ENCODE measurements at places on chromosomes 7 and 10.

DNA sequence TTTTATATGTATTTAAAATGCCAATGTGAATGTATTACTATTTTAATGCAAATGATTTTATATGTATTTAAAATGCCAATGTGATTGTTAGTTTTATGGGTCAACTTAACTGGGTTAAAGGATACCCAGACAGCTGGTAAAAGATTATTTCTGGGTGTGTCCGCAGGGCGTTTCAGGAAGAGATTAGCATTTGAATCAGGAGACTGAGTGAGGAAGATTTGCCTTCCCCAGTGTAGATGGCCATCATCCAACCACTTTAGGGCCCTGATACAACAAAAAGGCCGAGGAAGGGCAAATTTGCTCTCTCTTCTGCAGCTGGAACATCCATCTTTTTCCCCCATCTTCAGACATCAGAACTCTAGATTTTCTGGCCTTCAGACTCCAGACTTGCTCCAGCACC lies 116.2 kb downstream of the BAMBI start:
- no peak for DNase-seq

DNA sequence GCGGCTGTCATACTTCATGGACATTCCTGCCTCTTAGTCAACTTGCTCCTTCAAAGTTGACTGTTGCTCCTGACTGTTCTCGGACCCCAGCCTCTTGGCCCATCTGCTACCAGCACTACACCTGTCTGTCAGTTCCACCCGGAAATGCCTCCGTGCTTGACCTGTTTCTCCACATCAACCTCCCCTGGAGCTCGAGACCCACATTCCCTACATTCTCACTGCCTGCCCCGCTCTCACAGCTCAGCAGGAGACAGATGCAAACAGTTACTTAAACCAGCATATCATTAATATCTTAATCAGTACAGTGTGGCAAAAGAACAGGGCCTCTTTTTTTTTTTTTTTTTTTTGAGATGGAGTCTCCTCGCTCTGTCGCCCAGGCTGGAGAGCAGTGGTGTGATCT lies 174.3 kb downstream of the NRP1 start:
- DNase-seq: no peak

- DNase-seq: no peak
Observed at GRCh38 chr10:25083546-25084111, 67.2 kb downstream of the THNSL1 start.

GRCh38 chr10:53403688-53404087 lies 631.1 kb upstream of the MBL2 start:
- DNase-seq: peak; percentile 68

- no peak for DNase-seq
Observed at GRCh38 chr7:826230-826917, 5.9 kb upstream of the SUN1 start.

GRCh38 chr7:75639071-75639885 lies 99.5 kb downstream of the HIP1 start:
- peak; percentile 90 for DNase-seq

DNA sequence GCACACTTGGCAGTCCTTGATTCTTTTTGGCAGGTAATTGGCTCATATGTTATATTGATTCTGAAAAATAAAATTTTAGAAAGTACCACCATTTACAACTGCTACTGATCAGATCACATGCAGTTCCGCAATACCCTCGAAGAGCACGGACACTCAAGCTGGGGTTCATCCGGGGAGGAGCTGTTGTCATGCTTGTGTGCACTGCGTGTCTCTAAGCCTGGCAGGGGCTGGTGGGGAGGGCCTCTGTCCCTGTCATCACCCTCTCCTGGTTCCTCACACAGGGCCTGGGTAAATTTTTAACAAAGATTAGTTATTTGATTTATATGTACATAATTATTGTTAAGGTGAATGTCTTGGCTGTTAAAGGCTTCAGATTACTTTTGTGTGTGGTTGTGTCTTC lies 45.2 kb downstream of the TRRAP start:
- no peak for DNase-seq

DNA sequence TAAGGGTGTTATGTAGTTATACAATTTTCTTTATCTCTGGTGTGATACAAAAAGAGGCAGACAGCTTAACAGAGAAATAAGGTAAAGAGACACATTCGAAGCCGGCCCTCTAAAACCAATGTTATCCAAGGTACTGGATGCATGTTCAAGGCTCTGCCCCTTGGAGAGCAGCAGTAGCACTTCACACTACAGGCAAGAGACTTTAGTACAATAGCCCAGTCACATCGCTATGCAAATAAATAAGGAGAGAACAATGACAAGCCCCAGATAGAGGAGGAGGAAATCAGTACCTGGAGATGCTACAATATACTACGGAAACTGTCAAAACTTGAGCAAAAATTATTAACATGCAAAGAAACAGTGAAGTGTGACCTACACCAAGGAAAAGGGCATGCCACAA lies 111.1 kb downstream of the ITGB1 start:
- no peak for DNase-seq

- DNase-seq: no peak
Observed at GRCh38 chr7:94130716-94131115, 126.6 kb upstream of the BET1 start.

DNA sequence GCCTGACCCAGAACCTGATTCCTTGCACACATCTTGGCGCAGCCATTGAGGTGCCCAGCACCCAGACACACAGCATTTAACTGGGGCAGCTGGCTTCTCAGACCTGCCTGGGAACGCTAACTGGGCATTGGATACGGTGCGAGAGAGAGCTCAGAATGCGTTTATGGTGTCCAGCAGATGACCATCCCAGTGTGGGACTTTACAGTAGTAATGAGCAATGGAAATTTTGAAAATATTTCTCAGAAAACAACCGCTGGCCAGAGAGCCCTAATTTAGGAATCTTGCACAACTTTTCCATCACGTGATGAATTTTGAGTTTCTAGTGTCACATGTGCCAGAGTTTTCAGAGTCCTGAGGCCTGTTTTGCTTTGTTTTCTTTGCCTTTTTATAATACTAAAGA lies 78.2 kb upstream of the SEC61G start:
- no peak for DNase-seq

GRCh38 chr7:158814637-158815036 lies 14.7 kb downstream of the ESYT2 start:
- DNase-seq: no peak

- no peak for DNase-seq
Observed at GRCh38 chr7:157487046-157487770, 150.4 kb downstream of the DNAJB6 start.

- peak; percentile 26 for DNase-seq
Observed at GRCh38 chr10:53697038-53697437, 924.5 kb upstream of the MBL2 start.

- no peak for DNase-seq
Observed at GRCh38 chr10:44033008-44033407, 351.9 kb downstream of the CXCL12 start.

- no peak for DNase-seq
Observed at GRCh38 chr10:21196822-21197395, 299.8 kb upstream of the NEBL start.

DNA sequence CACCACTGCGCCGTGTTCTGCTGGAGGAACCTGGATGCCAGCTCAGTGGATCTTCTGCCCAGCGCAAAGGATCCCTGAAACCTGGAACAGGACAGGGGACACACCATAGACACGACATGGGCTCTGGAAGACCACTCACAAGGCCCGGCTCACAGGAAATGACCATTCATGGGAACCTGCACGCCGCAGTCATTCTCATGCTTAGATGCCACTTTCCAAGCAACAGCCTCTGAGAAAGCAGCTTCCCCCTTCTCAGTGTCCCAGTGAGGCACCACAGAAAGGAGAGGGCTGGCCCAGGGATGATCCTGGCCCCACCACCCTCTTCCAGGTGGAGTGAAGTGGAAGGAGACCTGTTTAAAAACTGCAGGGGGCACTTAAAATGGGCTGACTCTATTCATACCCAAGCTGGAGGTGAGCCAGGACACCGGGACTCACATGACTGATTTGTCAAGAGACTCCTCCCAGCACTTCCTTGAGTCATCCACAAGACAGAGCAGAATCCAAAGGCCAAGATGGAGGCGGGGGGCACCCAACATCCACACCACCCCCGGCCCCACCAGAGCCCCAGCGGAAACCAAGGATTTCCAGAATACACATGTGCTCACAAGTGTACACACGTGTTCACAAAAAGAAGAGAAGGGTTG lies 11.2 kb downstream of the CTBP2 start:
- peak; percentile 57 for DNase-seq

- DNase-seq: peak; percentile 77
Observed at GRCh38 chr7:85030893-85031292, 156.0 kb downstream of the SEMA3D start.

- no peak for DNase-seq
Observed at GRCh38 chr7:783556-784490, 48.5 kb upstream of the SUN1 start.

DNA sequence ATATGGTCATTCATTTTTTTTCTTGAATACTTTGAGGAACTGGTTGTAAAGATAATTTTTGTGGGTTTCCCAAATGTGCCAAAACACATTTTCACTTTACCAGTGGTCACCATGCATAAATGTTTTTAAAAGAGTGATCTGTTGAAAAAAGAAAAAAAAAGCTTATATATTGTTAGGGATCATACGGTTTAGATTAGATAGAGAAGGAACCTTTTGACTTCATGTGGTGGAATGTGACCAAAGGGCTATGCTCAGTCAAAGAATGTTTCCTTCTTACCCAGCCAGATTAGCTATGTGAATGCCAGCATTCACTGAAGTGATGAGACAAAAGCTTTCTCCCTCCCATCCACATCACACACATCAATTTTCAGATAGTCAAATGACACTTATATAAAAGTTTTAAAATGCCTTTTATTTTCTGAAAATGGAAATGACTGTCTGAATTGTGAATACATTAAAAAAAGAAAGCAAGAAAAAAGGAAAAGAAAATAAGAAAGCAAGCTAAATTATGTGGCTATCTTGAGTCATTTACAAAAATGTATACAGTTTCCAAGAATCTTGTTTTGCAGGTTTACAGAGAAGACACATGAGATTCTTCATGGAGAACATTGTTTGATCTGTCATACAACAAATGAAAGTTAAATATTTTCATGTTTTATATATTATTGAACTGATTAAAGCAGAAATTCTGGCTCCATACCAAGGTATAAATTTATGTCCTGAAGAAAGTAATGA lies 8.6 kb upstream of the CPED1 start:
- DNase-seq: no peak
